Stimulated activated CD4-positive, alpha-beta T cell treated with anti-CD3 and anti-CD28 coated beads, Interleukin-4, amount 100 ng/mL, for 24 hours (primary cell): ENCODE measurements at places on chromosomes 3 and 15.

GRCh38 chr3:61520966-61521628, 40.3 kb upstream of the PTPRG start:
- DNase-seq = peak; percentile 37

DNA sequence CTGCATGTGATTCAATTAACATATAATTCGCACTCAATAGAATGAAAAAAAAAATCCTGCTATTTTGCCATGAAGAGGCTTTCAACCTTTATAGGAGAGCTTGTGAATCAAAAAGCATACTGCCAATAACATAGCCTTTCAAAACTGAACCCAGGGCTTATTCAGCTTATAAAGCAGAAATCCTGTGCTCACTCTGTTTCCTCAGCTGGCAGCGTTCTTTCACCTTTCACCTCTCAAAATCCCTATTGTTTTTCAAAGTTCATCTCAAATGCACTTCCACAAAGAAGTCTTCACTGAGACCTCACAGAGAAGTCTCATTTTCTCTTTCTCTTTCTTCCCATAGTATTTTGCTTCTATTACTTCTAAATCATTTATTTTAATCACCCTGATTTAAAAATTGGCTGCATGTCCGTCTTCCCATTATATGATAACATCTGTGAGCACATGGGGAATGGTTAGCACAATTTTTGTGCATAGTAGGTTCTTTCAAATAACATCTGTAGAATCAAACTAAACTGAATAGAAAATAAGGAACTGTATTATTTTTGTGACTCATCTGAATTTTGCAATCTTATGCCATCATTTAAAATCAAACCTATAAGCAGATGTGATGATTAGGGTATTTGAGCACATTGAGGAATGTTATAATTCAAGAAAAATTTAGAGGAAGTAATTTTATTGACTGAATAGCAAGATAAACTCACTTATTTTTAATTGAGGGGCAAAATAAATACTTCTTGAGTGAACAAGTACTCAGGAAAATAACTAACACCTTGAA, 373.4 kb downstream of the NLGN1 start:
- no peak for DNase-seq

GRCh38 chr3:136932978-136933772, 24.6 kb upstream of the IL20RB start:
- no peak for DNase-seq

- DNase-seq = no peak
Observed at GRCh38 chr15:46120713-46121112, 485.9 kb downstream of the SQOR start.

DNA sequence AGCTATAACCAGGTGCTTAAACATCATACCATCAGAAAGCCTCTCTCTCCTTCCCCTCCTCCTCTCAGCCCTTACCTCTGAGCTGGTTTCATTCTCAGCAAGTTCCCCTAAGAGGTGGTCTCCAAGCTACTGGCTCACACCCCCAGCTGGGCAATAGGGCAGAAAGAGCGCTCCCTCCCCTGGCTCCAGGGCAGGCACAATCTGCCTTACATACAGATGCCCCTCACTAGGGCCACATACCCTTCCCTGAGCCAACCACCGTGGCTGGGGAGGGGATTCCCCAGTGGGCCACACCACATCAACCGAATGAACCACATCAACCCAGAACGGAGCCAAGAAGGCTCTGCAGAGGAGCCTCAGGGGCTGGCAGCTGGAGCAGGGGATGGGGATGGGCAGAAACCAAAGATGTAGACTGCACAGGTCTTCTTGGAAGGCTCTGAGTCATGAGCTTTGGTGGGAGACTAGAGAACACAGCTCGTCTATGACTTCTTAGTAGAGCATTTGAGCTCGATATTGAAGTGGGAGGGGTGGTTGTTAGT, 4.6 kb upstream of the FBLN2 start:
- DNase-seq = peak; percentile 52

GRCh38 chr3:78732471-78732870, 1035.3 kb downstream of the ROBO1 start:
- DNase-seq = no peak

DNA sequence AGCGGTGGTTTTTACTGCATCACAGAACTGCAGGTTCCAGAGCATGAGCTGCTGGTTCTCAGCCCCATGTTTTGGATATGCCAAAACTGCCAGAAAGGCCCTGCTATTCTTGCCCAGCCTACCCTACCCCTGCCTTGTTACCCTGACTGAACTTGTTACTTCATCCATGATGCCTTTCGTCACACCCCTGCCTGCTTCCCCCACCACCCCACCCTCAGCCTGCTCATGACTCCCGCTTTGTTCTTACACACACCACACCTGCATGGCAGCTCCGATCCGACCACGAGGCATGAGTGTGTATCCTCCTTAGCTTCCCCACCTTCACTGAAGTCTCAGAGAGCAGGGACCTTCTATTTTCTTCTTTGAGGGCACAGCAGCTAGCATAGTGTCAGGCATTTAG, 5.1 kb upstream of the TM4SF1 start:
- no peak for DNase-seq

GRCh38 chr15:98706986-98707385, 58.6 kb downstream of the IGF1R start:
- DNase-seq = no peak

DNA sequence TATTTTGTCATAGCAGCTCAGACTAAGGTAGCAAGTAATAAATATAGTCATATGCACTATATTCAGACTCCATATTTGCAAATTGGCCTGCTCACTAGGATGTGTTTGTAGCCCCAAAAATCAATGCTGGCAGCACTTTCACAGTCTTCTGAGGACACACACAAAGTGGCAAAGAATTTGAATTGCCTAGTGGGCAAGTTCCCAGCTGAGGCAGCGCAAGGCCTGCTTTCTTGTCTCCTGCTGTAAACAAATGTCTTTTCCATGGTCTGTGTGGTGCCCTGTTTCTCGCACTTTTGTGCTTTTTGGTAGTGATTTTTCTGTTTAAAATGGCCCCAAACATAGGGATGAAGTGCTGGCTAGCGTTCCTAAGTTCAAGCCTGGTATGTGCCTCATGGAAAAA, 416.0 kb downstream of the OCA2 start:
- DNase-seq = no peak

DNA sequence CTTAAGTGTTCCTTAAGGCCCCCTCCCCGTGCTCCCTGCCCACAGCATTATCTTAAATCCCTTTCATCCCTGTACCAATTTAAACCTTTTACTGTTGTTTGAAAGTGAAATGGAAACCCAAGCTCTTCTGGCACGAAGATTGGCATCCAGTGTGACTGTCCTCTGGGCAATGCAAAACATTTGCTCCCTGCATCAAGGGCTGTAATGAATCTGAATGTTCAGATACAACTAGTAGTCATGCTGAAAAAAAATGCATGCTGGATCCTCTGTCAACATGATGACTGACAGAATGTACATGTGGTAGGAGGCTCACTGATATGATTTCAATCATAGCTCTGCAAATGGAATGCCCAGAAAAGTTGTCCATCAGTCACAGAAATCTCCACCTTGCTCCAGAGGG, 8.1 kb upstream of the CDIN1 start:
- DNase-seq = no peak

DNA sequence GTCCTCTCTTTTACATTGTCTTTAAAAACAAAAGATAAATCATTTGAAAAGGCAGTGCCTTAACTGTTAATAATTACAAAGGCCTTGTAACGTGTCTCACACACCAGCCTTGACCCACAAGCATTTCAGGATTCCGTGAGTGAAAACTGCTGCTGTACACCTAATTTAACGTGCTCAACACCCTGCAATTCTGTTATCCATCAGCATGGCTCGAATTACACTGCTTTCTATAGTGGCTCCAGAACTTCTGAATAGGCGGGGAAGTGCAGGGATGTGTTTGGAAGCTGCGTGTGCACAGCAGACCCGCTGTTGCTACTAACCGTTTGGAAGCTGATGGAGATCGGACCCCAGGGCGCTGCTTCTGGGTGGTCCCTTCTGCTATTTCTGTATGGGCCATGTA, 9.9 kb upstream of the ETFA start:
- DNase-seq = no peak

- DNase-seq = no peak
Observed at GRCh38 chr3:114420072-114420471, 126.2 kb downstream of the TIGIT start.

DNA sequence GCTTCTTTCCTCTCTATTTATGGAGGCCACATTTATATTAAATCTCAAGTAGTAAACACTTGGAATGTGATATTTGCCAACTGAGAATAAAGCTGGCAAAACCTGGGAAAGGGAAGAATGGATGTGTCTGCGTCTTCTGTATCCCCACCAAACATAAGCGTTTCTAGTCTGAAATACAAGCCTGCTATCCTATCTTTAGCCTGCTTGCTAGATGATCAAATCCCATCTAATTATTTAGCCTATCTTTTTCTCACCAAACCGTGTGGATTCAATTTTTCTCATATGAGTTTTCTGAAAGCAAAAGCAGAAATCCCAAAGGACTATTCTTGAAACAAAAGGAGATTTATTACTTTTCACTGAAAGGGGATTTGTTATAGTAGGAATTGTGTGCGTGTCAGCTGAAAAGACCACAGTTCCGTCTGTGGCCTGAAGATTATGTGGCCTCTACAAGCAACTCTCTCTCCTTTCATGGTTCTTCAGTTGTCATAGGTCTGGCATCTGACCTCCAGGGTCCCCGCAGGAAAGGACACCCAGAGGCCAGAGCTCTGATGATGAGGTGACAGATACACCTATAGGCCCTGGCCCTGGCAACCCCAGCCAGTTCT, 266.0 kb upstream of the MCTP2 start:
- no peak for DNase-seq

DNA sequence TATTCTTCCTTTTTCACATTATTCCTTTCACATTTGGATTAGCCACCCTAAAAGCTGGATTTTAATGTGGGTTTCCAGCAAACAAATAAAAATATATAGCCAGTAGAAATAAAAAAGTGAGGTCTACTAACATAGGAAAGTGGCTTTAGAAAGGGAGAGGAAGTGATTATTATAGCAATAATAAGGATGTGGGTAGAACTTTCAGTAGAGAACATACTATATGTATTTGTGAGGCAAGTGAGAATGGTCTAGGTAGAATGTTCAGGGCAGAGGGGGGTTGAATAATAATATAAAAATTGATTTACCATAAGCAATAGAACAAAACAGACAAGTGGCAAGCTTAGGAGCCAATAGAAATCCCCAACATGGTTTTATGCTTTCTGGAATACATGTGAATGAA, 88.6 kb downstream of the NR1I2 start:
- no peak for DNase-seq

- no peak for DNase-seq
Observed at GRCh38 chr15:69289342-69290146, 9.2 kb upstream of the PAQR5 start.

- DNase-seq = no peak
Observed at GRCh38 chr3:60131618-60132017, 1081.8 kb upstream of the CFAP20DC start.

DNA sequence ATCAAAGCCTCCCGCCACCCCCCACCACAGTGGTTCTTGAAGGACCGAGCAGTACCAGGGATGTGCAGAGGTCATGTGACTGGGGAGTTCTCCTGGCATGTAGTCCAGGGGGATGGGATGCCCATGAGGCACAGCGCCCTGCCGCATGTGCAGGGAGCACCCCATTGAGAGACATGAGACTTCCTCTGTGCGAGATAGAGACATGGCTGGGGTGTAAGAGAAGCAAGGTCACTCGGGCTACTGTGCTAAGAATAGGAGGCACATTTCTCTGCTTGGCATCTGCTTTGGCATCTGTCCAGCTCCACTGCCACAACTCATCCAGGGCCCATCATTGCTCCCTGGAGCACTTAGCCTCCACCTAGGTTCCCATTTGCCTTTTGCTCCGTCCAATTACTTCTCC, 2.4 kb upstream of the CYP1A1 start:
- DNase-seq = no peak

GRCh38 chr3:50226888-50227389, 9.1 kb upstream of the GNAI2 start:
- peak; percentile 41 for DNase-seq

DNA sequence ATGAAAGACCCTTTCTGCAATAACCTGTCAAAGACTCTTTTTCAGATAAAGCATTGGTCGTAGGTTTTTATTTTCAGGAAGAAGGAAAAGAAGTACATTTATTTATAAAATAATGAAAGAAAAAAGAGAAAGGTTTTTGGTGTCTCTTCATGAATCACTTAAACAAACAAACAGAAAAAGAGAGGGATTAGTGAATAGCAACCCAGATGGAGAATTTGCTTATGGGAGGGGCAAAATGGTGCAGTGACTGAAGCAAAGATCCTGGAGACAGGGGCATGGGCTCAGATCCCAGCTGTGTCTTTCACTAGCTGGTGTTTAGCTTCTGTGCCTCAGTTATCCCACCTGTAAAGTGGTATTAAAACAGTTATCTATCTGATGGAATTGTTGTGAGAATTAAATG, 78.6 kb upstream of the PFN2 start:
- no peak for DNase-seq

- no peak for DNase-seq
Observed at GRCh38 chr3:77014226-77014625, 25.7 kb upstream of the ROBO2 start.

DNA sequence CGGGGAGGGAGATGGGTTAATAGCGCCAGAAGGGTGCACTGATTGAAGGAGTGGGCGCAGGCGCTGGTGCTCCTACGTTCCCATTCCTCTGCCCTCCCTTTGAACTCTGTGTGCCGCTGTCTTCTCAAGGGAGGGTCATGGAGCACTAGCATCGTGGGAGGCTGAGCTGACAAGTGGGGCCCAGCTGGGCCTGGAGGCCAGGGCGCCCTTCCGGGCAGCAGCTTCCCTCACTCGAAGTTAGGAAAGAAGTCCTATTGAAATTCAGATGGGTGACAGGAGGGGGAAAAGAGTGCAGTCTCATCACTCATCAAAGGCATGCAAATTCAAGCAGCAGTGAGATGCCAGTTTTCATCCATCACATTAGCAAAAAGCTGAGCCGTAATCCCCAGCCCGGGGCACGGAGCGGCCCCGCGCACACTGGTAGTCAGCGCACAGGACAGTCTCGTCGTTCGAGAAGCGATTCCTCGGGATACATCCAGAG, 128.2 kb downstream of the LRRK1 start:
- no peak for DNase-seq

- DNase-seq = no peak
Observed at GRCh38 chr3:41338276-41338675, 139.0 kb downstream of the CTNNB1 start.

DNA sequence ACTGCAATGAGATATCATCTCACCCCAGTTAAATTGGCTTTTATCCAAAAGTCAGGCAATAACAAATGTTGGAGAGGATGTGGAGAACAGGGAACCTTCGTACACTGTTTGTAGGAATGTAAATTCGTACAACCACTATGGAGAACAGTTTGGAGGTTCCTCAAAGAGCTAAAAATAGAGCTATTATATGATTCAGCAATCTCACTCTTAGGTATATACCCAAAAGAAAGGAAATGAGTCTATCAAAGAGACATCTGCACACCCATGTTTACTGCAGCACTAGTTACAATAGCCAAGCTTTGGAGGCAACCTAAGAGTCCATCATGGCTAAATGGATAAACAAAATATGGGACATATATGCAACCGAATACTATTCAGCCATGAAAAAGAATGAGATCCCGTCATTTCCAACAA, 68.0 kb upstream of the HES1 start:
- DNase-seq = no peak
